ENCODE measurements at places on chromosomes 7 and 10.

DNA sequence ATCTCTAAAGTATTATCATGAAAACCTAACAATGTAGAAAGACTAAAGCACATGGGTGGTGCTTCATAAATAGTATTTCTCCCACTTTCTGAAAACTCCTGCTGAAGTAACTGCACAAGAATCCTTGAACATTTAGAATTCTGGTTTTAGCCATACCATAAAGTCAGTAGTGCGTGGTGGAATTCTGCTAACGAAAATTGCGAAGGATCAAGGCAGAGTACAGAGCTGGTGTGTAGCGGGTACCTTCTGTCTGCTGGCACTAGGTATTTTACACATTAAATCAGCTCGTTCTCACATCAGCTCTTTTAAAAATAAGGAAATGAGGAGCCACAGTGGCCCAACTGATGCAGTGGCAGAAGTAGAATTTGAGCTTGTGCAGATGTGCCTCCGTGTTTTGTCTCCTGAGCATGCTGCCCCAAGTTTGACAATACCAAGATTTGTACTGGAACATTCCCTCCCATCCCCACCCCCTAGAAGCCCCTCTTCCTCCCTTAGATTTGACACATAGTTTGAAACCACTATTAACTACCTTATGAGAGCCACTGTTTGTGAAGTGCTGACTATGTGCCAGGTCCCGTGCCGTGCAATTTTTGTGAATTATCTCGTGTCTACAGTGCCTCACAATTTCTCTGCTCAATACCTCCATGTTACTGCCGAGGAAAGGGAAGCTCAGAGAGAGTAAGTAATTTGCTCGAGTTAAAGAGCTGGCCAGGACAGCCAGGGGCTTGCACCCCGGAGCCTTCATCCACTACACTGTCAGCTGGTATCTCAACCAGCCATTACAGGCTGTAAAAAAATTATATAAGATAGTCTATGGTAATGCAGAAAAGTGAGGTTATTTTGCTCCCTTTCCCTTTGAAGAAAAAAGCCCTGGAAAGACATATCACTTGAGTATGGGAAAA lies 66.9 kb downstream of the EGFR start:
- DNase-seq, result no peak

- DNase-seq, result no peak
Measured at GRCh38 chr7:11447106-11447505, 384.9 kb downstream of the THSD7A start.

DNA sequence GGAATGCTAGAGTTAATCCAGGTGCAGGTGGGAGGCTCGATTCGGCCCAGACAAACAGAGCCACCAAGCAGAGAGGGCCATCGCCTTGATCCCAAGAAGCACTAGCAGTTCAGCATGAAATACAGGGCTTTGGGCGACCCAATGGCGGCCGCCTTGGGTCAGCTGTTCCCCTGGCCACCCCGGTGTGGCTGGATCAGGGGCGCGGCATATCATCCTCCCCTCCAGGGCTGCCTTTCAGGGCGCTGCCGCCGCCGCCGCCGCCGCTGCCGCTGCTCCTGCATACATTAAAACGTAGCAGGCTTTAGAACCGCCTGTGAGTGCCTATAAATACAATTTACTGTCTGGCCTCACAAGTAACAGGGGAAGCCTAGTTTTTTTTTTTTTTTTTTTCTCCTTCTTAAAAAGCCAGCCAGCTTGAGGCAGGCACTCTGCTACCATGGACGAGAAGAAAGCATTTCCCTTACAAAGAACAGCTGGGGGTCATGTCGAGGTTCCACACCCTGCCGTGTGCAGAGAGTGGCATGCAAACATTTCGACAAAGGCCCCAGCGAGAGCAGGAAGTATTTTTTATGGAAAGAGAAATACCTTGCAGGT lies 57.7 kb upstream of the EFCAB10 start:
- no peak for DNase-seq

- DNase-seq, result no peak
Measured at GRCh38 chr10:69732147-69732825, 69.4 kb upstream of the COL13A1 start.

- DNase-seq, result peak; percentile 64
Measured at GRCh38 chr10:31929261-31930022, 811 bp upstream of the ARHGAP12 start.

DNA sequence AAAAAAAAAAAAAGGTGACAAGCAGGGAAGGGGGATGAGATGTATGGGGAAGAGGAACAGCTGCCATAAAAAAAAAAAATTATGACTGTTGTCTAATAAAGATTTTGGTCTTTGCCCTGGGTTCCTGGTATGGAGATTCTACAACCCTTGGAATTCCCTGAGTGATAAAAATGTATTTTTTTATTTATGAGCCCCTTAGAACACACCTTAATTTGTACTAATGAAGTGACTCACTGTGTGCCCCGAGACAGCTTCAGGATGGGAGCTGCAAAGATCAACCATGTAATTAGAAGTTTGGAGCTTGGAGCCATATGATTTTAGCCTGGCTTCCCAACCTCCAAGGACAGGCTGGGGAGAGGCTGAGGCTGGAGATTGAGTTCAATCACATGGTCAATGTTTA lies 69.7 kb downstream of the NHLRC2 start:
- no peak for DNase-seq

- peak; percentile 41 for DNase-seq
Measured at GRCh38 chr10:48456808-48457761, 147.8 kb downstream of the ARHGAP22 start.

GRCh38 chr7:159121068-159121467 lies 23.6 kb downstream of the VIPR2 start:
- DNase-seq, result no peak

GRCh38 chr7:100091411-100092181 lies 2.8 kb downstream of the COPS6 start:
- DNase-seq, result no peak

GRCh38 chr7:3321745-3322144 lies 20.7 kb downstream of the SDK1 start:
- DNase-seq, result no peak

GRCh38 chr7:152050547-152050971 lies 25.1 kb downstream of the GALNT11 start:
- DNase-seq, result no peak

DNA sequence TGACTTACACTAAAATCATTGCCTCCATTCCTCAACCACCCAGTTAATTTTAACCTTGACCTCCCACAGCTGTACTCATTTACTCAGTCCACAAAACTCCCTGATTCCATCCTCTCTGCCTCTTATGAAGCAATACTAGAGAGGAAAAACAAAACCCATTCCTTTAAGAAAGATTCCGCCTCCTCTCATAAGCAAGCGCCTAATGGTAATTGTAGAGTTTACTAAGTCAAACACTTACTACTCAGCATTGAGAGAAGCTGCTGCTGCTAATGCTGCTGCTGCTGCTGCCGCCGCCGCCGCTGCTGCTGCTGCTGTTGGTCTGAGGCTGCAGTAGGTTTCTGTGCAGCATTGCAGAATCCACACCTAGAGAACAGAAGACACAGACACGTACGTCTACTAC lies 2.1 kb upstream of the ADD3 start:
- no peak for DNase-seq

DNA sequence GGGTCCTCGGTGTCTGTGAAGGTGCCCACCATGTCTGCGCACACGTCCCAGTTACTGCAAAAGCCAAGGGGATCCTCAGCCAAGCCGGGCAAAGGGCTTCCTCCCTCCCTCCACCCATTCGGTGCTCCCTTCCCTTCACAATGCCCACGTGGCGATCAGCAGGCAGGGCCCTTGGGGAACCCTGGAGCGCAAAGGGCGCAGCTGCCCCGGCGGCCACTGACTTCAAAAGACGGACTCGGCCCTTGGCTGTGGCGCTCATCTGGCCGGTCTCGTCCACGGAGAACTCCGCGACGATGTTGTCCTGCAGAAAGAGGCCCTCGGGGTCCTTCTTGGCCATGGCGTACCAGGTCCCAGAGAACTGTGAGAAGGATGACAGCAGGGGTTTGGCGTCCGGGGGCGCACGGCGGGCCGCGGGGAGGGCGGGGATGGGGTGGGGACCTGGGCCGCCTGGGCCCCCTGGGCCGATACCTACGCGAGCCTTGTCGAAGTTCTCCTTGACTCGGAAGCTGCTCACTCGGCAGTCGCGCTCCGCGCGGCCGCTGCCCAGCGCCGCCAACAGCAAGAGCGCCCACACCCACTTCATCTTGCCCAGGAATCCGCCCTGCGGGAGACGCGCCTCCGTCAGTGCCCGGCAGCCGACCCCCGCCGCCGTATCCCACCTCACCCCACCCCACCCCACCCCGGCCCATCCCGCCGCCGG lies 439 bp downstream of the RBP4 start:
- DNase-seq, result no peak

- no peak for DNase-seq
Measured at GRCh38 chr7:157972914-157973313, 614.7 kb downstream of the PTPRN2 start.

GRCh38 chr7:134548877-134549276 lies at the start of gene AKR1B15:
Gene AKR1B15, plus strand, starts transcription at chr7:134549110. Its CDS starts 15,510 bp downstream, at chr7:134564620.
- no peak for DNase-seq

- no peak for DNase-seq
Measured at GRCh38 chr10:7133278-7133677, 277.6 kb downstream of the SFMBT2 start.

- peak; percentile 34 for DNase-seq
Measured at GRCh38 chr10:104334561-104334960, 3.7 kb downstream of the ITPRIP start.

DNA sequence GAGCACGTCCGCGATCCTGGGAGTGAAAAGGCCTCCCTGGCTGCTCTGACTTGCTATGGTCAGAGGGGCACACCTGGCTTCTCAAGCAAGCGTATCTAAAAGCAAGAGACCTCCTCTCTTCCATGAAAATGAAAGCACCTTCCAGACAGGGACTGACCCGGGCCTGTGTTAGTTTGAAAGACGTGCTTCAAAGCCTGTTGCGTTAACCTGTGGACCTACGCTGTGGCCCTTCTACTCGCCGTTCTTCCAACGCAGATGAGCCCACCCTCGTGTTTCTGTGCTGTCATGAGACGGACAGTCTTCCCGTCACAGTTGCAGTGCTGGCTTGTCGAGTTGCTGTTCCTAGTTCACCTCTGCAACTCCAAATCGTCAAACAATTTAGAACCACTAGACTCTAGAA lies 15.5 kb upstream of the GDI2 start:
- DNase-seq, result no peak

DNA sequence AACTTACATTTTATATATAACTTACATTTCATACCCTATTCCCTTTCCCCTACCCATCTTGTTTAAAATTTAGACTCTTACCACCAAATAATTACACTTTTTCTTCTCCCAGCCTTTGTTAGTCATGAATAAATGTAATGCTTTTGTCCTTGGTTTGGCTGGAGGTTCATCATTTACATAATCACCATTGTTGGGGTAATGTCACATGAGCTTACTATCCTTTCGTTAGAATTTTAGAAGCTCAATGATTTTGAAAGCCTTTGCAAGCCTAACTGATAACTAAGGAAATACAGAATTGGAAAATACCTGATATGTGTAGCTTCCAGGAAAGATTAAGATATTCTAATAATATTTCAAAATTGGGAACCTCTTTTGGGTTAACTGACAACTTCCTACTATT lies 171.7 kb downstream of the PLXDC2 start:
- DNase-seq, result no peak

DNA sequence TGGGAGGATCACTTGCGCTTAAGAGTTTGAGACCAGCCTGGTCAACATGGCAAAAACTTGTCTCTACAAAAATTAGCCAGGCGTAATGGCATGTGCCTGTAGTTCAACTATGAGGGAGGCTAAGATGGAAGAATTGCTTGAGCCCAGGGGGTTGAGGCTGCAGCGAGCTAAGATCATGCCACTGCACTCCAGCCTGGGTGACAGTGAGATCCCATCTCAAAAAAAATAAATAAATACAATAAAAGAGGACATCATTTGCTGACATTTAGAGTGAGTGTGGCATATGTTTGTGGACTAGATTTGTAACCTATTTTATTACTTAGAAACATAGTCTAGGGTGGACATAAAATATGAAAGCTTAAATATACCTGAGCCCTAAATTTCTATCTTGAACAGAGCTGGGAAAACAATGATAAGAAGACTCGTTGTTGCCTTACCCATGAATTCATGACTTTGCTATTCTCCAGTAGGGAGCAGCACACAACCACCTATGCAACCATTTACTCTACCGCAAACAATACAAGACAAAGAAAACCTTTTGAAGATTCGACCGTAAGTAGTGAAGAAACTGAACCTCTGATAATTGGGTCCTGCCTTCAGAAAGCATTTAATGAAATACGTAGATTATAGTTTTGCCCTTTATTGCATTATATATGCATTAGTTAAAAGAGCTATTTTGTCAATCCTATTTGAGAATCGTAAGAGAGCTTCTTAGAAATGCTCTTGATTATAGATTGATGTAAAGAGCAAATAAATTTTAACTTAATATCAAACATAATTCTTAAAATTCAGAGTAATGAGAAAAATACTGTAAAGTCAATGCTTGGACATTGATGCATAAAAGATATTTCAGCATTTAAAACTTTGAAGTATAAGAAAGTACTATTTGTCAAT lies 83.5 kb downstream of the GNAT3 start:
- no peak for DNase-seq

DNA sequence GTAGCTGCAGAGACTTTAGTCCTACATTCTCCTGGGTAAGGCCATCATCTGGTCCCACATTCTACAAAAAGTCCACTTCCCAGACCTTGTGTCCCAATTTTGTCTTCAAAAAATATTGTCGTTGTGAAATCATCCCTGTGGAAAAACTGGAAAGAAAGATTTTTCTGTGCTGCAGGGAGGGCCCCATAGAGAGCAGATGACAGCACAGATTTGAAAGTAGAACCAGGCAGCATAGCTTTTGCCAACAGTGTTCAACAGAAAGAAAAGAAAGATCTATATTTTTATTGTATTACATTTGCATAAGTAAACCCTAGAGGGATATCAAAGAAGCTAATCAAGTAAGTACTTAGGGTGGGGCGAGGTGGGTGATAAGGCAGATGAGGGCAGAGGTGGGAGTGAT lies 48.3 kb upstream of the C1GALT1 start:
- no peak for DNase-seq

DNA sequence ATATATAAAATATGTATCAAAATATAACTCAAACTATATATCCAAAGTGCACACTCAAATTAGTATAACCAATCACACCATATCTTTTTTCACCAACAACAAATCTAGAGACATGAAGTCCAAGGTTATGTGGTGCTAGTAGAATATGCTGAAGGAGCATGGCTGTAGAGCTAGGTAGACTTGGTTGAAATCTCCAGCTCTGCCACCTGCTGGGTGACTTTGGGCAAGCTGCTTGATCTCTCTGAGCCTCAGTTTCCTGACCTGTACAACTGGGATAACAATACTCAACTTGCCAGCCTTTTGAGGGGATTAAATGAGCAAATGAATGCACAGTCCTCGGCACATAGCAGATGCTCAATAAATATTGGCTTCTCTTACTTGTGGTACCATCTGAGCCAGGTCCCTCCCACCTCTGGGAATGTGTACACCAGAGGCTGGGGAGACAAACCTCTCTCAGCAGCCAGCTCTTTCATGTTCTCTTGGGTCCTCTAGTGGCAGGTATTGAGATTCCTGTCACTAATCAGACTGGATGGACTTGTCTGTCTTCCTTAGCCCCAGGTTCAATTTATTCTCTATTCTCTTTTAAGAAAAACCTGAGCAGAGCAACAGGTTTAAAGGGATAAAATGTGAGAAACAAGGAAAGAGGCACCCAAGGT lies 94.3 kb upstream of the PDE1C start:
- DNase-seq, result no peak

- DNase-seq, result no peak
Measured at GRCh38 chr7:24498439-24498838, 74.8 kb upstream of the PALS2 start.

GRCh38 chr10:7722927-7723529 lies 19.9 kb downstream of the ITIH2 start:
- DNase-seq, result no peak

Measured in ureter (tissue), 1 donor.